Lower leg skin (tissue), 4 donors: ENCODE measurements at places on chromosomes 12 and 14. TPM values are rescaled to one million over a fixed set of nuclear protein-coding genes. Genes with fewer than 3 reads are reported as not detected.

DNA sequence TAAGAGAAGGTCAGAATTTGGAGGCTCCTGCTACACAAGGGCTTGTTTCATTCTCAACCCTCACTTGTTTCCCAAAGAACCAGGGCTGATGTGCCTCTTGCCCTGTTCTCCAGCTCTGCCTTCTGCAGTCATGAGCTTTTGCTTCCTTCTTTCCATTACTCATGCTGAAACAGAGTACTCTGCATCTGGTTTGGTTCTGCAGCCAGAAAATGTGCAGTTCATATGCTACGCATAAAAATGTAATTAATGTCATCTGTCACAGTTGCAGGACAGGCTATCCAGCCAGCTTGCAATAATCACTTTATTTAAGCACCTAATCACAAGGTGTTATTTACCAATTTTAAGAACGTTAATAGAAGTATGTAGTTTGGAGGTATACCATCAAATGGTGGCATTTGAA, 150.2 kb downstream of the SRGAP1 start:
- DNase-seq: no peak

SLC17A8 gene
- not detected for total RNA-seq

STYK1 gene
- total RNA-seq: 2.5 TPM

GRCh38 chr12:8989413-8989812, at the start of gene KLRG1:
Gene KLRG1, plus strand, starts transcription at chr12:8989546. Its CDS starts 90 bp downstream, at chr12:8989636.
- no peak for DNase-seq

- DNase-seq: no peak
Observed at GRCh38 chr14:89342049-89342448, 75.0 kb downstream of the FOXN3 start.

DNA sequence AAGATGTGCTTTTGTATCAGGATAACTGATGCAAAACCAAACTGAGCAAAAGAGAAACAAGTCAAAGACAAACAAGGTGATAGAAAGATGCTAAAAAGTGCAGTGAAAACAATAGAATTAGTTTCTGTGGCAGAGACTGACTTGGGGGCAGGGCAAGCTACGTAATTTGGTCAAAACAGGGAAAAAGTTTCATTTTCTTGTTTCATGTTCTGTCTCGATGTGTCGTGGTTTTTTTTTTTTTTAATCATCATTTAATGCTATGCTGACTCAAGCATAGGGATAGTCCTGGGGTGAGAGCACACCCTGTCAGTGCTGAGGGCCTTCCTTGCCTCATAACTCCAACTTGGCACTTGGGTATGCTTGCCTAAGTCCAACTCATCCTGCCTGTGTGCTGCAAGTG, 144.1 kb upstream of the PTPRQ start:
- DNase-seq: no peak
